Endothelial cell of umbilical vein (primary cell): ENCODE measurements at places on chromosomes 12 and 14.
A peak's percentile ranks its signal among the peaks of the same experiment; 100 is the strongest.

DNA sequence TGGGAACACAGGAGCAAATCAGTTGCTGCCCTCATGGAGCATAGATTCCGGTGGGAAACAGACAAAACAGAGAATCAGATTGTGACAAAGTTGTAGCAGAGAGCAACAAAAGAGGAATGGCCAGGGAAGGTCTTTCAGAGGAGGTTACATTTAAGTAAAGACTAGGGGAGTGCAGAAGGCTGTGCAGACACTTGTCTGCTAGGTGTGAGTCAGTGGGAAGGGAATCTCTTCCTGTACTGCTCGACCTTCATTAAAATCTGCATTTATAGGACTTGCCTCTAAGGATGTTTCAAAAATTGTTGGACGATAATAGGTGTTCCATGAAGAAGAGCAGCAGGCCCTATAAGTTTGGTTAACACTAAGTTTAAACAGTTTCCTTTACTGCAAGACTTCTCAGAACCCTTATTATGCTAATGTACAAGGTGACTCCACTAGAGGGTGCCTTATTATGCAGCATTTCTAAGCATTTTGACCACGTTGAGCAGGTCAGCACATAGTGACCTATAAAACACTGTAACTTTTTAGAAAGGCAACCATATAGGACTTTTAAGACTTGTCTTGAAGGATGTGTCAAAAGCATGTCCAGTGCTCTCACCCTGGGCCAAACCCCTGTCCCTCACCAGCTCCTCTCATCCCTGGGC lies 91.8 kb upstream of the RIC8B start:
- peak; percentile 36 for DNase-seq
- no peaks in the 10 kb centered on the region for H3K4me1 ChIP-seq
- no peak overlapping the region for H3K4me3 ChIP-seq
- no peaks in the 10 kb centered on the region for H3K36me3 ChIP-seq
- no peak overlapping the region for H3K27ac ChIP-seq
- H3K27me3 ChIP-seq: no peaks in the 10 kb centered on the region

DNA sequence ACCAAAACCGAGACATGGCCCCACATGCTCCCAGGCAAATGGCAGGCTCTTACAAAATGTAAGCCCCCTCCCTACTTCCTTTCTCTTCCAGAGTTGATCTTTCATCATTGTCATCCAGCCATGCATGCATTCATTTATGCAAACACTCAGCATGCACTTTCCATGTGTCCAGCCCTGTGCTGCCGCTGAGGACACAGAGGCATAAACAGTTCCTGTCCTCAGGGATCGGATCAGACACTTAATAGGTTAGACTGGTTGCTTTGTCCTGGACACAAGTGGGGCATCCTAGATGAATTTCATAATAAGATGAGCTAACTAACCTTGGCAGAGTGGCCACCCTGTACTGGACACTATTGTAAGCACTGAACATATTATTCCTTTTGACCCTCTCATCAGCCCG lies 23.1 kb downstream of the PRIMA1 start:
- DNase-seq: no peak
- H3K4me1 ChIP-seq: no peaks in the 10 kb centered on the region
- no peak overlapping the region for H3K27ac ChIP-seq
- no peaks in the 10 kb centered on the region for H3K27me3 ChIP-seq
- H3K4me3 ChIP-seq: no peak overlapping the region
- no peaks in the 10 kb centered on the region for H3K36me3 ChIP-seq

- no peak overlapping the region for H3K27ac ChIP-seq
- no peaks in the 10 kb centered on the region for H3K27me3 ChIP-seq
- H3K4me3 ChIP-seq: no peak overlapping the region
- DNase-seq: no peak
These were observed 121.2 kb downstream of the CRACR2A start for GRCh38 chr12:3631759-3632158.

DNA sequence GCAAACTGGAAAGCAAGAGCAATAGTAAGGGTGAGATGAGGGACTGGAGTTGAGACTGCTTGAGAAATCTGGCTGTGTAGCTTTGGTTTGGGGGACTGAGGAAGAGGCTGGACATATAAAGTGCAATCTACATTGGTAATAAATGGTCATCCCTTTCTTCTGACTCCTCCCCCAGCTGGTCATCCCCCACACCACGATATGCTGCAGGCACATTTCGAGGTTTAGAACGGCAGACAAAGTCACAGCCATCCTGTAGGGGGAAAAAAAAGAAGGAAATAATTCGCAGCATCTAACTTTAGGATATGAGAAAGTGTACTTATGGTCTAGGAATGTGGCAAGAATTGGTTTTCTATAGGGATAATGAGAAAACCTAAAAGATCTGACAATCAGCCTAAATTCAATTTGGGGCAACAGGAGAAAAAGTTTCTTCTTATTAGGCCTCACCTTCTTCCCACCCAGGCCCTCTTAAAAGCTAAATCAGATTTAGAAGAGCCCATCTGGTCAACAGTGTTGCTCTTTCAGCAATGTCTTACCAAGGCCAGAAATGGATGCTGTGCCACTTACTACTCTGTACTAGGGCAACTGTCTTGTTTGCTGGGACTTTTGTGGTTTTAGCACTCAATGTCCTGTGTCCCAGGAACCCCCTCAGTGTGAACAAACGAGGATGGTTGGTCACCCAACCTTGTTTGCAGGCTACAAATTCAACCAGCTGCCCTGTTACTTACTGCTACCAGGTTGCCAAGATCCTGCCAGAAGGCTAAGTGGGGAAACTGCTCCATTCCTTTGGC lies 7.6 kb downstream of the M6PR start:
- DNase-seq: no peak
- H3K4me1 ChIP-seq: no peaks in the 10 kb centered on the region
- peaks cover 24% of the 10 kb centered on the region for H3K36me3 ChIP-seq
- H3K27me3 ChIP-seq: no peaks in the 10 kb centered on the region
- H3K4me3 ChIP-seq: no peak overlapping the region

DNA sequence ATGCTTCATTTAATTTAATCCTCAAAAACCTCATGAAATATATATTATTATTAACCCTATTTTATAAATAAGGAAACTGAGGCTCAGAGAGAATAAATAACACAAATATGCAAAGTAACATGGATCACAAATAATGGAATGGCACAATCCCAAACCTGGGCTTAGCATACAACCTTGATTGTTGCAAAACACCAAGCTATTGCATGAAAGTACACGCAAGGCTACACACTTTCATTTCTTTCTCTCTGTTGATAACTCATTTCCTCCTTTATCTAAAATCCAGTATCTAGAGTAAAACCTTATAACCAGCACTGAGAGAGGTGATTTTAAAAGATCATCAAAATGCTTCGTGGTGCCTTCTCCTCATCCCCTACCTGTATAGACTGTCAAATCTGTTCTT lies 2.8 kb upstream of the DAAM1 start:
- peaks cover 11% of the 10 kb centered on the region for H3K4me1 ChIP-seq
- H3K36me3 ChIP-seq: no peaks in the 10 kb centered on the region
- H3K27me3 ChIP-seq: peaks cover 14% of the 10 kb centered on the region

DNA sequence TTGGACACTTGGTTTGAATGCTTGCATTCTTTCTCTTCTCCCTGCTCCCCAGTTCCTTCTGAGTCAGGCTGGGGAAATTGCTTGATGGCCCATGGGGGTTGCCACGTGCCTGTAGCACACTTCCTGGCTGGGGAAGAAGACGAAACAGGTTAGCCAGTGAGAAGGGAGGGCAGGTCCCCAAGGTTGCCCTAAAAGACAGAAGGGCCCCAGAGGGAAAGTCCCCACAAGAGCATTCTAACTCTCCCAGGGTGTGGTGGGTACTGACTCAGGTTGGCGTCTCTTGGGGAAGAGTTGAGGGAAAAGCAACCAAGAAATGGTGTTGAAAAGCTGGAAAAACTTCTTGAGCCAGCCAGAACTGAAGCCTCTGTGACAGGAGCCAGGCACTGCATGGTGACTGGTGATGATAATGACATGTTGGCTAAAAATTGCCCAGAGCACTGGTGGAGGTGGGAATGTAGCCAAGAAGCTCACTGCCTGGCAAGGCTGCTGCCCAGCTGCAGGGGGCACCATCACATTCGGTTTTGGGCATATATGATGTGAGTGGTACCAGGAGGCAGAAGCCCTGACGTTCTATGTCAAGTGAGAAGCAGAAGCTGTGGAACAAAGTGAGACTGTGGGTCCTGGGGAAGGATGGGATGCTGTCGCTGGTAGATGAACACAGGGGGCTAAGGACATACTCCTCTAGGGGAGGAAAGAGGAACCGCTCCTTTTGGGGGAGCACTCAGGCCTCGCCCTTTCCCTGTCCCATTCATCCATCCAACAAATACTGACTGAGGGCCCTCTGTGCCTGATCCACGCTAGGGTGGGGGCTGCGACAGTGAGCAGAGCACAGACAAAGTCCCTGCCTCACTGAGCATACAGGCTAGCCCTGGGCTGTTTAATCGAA lies 8.1 kb upstream of the RABGGTA start:
- no peak overlapping the region for H3K27ac ChIP-seq
- H3K36me3 ChIP-seq: no peaks in the 10 kb centered on the region
- no peaks in the 10 kb centered on the region for H3K27me3 ChIP-seq
- H3K4me3 ChIP-seq: no peak overlapping the region
- no peak for DNase-seq

GRCh38 chr12:67531051-67531450 lies 117.5 kb upstream of the DYRK2 start:
- H3K4me3 ChIP-seq: no peak overlapping the region
- H3K36me3 ChIP-seq: no peaks in the 10 kb centered on the region
- DNase-seq: no peak

DNA sequence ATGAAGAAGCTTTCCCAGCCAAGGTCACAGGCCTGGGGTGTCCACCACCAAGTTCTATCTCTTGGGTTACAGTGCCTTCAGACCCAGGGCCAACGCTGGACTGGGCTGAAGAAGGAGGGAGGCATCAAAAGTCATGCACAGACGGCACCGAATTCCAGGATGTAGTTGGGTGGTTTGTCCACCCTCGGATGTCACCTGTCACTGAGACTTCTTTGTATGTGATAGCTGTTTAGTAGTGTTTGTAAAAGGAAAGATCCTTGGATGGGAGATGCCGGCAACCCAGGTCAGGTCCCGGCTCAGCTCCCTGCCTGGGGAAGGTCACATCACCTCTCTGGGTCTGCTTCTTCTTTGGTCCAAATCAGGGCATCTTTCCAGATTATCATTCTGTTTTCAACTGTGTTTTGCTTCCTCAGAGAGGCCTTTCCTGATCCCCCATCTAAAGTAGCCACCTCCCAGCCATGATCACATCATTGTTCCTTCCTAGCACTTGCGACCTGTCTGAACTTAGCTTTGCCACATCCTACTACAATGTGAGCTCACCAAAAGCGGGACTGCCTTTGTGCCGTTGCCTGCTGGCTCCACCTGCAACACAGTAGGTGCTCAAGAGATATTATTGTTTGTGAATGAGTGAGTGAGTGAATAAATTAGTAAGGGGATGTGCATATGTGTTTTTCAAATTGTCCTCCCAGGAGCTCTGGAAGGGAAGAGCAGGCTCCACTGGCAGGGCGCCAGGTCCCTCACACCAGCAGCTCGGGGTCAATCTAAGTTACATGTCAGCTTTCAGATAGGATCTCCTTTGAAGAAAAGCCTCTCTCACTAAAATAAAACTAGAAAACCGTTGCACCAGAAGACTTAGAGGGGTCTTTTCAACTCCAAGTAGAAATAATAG lies 2.1 kb downstream of the TSPAN11 start:
- no peak overlapping the region for H3K27ac ChIP-seq
- H3K4me3 ChIP-seq: no peak overlapping the region
- peaks cover 32% of the 10 kb centered on the region for H3K4me1 ChIP-seq
- no peaks in the 10 kb centered on the region for H3K36me3 ChIP-seq
- no peaks in the 10 kb centered on the region for H3K27me3 ChIP-seq

DNA sequence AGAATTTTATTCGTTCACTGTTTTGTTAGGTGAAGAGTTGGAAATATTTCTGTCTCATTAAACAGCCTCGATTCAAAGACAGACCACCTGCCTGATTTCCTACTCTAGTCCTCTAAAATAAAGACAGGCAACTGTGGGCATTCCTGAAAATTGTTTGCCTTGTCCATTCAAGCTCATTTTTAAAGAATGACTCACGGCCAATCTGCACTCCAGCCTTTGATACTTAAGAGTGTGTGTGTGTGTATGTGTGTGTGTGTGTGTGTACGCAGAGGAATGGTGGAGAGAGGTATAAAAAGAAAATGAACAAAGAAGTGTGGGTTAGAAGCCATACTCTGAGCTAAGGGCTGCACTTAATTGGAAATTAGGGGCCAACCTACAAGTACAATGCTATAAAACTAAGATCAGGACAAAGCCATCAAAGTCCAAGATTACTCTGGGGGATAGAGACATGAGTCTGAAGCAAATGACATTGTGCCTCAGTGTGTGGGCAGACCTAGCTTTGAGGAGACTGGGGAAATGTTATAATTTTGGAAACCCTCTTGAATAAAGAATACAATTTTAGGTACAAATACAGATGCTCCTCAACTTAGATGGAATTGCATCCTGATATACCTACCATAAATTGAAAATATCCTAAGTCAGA lies 45.6 kb upstream of the SOCS2 start:
- peaks cover 5% of the 10 kb centered on the region for H3K4me1 ChIP-seq
- H3K36me3 ChIP-seq: no peaks in the 10 kb centered on the region
- H3K27ac ChIP-seq: no peak overlapping the region
- DNase-seq: peak; percentile 62
- no peak overlapping the region for H3K4me3 ChIP-seq

GRCh38 chr12:101298426-101298825 lies 18.5 kb downstream of the UTP20 start:
- peaks cover 2% of the 10 kb centered on the region for H3K4me1 ChIP-seq
- no peak overlapping the region for H3K27ac ChIP-seq
- no peaks in the 10 kb centered on the region for H3K27me3 ChIP-seq
- DNase-seq: no peak
- H3K36me3 ChIP-seq: peaks cover 10% of the 10 kb centered on the region

- no peak overlapping the region for H3K27ac ChIP-seq
- DNase-seq: no peak
- H3K36me3 ChIP-seq: no peaks in the 10 kb centered on the region
- no peaks in the 10 kb centered on the region for H3K27me3 ChIP-seq
These were observed 40.5 kb upstream of the CLMN start for GRCh38 chr14:95359994-95360826.

DNA sequence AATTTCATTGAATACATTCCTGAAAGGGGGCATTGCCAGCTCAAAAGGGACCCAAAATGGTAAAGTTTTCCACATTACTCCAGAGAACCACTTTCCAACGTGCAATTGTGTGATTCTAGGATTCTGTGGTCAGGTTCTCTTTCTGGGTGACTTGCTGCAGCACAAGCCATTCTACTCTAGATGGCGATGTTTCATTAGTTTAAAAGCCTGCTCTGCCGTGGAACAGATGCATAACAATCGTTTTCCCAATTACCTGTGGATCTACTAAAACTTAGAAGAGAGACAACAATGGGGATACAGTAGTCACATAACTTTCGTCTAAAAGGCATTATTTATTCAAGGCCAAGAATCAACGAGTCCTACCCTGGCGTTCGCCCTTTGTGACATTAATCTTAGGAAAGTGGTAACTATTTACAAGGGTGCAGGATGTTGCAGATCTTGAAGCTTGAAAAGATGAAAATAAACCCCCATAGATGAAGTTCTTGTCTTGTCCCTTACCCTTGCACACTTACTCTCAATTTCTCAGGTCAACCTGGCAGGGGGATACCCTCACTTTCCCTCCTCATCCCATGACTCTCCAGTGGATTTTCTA lies 400.9 kb downstream of the SNAPC1 start:
- no peaks in the 10 kb centered on the region for H3K36me3 ChIP-seq
- H3K27me3 ChIP-seq: peaks cover 10% of the 10 kb centered on the region
- peak; percentile 46 for DNase-seq
- H3K27ac ChIP-seq: no peak overlapping the region
- no peak overlapping the region for H3K4me3 ChIP-seq
- H3K4me1 ChIP-seq: no peaks in the 10 kb centered on the region

- no peak overlapping the region for H3K4me3 ChIP-seq
- H3K4me1 ChIP-seq: peaks cover 2% of the 10 kb centered on the region
- H3K27ac ChIP-seq: no peak overlapping the region
- DNase-seq: no peak
These were observed 71.9 kb upstream of the GNPNAT1 start for GRCh38 chr14:52863334-52863700.
